ENCODE measurements at places on chromosomes 7 and 10.

- no peak for DNase-seq
Measured at GRCh38 chr10:103748020-103748419, 107.4 kb downstream of the SH3PXD2A start.

DNA sequence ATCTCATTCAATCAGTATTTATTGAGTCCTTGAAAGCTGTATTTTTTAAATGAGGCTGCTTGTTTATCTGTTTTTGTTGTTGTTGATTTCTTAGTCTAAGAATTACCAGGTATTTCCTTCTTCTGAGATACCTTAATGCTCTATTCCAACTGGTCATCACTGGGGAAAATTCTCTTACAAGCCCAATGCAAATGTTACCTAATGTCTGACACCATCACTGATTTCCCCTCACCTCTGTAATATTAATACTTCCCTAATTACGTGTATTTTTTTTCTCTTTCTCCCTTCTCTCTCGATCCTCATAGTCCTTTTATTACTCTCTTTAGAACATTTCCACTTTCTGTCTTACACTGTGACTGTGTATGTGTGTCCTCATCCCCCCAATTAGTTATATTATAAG lies 13.9 kb downstream of the HDAC9 start:
- no peak for DNase-seq

DNA sequence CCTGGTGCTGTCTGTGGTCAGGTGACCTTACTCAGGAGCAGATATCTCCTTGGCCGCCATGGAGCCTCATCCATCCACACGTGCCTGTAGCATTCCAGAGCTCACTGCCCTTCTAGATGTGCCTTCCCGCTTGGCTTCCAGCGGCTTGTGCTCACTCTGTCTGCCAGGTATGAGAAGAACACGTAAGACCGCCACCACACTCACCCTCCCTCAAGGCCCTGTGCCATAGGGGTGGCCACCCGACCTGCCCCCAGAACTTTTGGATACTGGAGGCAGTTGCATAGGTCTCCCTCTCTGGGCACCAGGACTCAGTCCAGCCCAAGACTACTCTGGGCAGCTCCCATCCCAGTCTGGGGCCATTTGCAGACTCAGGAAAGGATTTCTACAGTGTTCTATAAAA lies 4.1 kb downstream of the MARVELD1 start:
- DNase-seq = no peak

DNA sequence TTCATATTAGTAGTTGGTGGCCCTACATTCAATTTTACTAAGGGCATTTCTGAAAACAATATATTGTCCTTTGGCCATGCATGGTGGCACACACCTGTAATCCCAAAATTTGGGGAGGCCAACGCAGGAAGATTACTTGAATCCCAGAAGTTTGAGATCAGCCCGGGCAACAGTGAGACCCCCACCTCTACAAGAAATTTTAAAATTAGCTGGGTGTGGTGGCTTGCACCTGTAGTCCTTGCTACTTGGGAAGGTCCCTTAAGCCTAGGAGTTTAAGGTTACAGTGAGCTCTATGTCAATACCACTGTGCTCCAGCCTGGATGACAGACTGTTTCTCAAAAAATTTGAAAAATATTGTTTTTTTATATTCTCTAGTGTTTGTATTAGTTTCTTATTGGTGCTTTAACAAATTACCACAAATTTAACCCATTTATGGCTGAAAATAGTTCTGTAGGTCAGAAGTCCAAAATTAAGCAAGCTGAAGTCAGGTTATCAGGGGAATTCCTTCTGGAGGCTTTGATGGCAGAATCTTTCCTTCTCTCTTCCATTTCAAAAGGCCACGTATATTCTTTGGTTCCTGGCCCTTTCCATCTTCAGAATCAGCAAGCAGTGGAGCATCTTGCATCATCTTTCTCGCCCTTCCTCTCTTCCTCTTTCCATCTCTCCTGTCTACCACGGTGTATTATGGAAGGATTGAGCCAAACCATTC lies 12.4 kb downstream of the CBX3 start:
- no peak for DNase-seq

DNA sequence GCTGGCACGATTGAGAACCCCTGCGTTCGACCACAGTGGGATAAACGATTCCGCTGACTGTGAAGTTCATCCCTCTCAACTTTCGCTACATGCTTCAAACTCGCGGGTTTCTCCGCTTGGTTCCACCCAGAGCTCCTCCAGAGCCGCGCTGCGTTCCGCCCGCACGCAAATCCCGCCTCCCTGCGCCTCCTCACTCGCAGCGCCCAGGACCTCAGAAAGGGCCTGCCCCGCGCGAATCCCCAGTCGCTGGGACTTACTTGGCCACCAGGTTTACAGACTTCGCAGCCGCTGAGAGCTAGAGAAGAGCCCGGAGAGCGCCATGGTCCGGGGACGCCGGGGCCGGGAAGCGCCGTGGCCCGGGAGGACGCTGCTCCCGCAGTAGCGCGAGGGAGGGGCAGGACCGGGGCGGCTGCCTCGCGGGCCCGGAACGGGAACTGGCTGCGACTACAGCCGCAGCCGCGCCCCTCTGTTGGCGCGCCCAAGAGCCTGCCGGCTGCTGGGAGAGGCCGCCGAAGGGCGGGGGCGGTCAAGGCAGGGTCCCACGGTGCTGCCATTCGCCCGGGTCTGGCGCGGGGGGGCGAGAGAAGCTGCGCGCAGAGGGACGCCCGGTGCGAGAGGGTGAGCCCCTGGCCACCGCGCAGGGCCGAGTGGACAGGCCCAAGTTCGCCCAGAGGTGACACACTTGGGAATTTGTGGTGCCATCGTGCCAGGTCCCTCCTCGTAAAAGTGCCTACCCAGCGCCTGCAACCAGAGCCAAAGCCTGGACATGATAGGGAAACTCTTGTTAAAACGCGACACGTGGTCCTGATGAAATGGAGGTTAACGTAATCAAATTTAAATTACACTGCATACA lies at the start of gene NOD1:
TSS of gene NOD1 (minus strand) at position 436 of the 853 bp plus-strand sequence. CDS start 21,863 bp downstream, outside the sequence.
- DNase-seq = peak; percentile 37

- no peak for DNase-seq
Measured at GRCh38 chr10:18429335-18429734, 222.1 kb downstream of the NSUN6 start.

- no peak for DNase-seq
Measured at GRCh38 chr10:113613427-113613826, 50.4 kb downstream of the NRAP start.

DNA sequence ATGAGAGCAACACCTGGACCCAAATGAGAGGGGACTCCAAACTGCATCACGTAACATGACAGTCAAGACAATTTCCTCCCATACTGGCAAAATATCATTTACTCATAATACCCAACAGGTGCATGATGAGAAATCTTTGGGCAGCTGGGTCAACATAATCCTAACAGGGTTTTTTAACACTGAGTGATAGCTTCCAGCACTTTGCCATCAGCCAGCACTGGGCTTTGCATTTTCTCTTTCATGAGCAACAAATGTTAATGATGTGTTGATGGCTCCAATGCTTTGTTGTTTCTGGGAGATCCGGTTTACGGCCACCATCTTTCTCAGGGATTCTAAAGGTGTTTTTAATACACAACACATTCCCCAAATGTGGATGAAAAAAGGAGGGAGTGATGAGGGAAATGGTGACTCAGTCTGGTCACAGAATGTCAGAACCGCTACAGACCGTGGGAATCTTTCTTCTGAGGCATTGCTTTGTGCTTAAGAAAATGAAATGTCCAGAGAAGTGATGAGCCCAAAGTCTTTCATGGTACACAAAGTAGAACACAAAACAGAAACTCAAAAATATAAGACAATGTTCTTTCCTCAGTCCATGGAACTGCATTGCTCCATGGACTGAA lies 705.7 kb upstream of the IGFBP3 start:
- DNase-seq = no peak

DNA sequence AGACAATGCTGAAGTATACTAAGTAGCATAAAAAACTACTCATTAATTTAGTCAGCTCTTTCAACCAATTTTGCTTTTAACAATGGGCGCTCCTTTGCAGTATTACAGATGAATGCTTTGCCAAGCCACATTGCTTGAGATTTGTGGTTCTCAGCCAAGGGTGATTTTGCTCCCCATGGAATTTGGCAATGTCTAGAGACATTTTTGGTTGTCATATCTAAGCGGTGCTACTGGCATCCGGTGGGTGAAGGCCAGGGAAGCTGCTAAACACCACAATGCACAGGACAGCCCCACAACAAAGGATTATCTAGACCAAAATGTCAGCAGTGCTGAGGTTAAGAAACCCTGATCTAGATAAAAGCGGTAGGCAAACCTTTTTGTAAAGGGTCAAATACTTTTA lies 112.0 kb downstream of the UBE2H start:
- DNase-seq = no peak

DNA sequence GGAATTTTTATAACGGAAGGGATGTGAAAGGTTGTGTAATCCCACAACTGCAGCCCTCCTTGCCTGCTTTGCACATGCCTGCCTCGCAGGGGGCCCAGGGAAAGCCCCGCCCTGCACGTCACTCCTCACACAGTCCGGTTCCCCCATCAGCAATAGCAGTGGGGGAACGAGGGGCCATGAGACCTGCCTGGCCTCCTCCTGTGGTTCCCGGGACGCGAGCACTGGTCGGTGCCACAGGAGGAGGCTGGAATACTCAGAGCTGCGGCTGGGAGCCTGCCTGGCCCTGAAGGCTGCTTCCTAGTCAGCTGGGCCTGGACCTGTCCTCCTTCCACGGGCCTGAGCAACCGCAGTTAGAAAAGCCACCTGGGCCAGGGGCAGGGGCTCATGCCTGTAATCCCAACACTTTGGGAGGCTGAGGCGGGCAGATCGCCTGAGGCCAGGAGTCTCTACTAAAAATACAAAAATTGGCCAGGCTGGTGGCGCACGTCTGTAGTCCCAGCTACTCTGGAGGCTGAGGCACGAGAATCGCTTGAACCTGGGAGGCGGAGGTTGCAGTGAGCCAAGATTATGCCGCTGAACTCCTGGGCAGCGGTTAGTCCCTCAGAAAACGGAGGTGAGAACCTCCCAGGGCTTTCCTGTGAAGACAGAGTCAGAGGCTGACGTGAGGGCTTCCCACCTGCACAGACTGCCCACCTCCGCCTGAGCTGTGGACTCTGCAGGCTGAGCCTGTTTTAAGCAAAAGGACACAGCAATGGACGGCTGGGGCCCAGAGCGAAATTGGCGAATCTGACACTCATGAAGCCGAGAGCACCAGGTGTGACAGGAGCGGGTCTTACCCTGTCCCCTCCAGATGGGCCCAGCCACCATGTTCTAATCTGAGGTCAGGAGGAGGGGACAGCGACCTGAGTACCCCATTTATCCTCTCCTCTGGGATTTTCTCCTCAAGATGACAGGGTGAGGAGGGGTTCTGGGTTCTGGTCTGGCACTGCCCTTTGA lies 52.9 kb downstream of the VIPR2 start:
- no peak for DNase-seq

DNA sequence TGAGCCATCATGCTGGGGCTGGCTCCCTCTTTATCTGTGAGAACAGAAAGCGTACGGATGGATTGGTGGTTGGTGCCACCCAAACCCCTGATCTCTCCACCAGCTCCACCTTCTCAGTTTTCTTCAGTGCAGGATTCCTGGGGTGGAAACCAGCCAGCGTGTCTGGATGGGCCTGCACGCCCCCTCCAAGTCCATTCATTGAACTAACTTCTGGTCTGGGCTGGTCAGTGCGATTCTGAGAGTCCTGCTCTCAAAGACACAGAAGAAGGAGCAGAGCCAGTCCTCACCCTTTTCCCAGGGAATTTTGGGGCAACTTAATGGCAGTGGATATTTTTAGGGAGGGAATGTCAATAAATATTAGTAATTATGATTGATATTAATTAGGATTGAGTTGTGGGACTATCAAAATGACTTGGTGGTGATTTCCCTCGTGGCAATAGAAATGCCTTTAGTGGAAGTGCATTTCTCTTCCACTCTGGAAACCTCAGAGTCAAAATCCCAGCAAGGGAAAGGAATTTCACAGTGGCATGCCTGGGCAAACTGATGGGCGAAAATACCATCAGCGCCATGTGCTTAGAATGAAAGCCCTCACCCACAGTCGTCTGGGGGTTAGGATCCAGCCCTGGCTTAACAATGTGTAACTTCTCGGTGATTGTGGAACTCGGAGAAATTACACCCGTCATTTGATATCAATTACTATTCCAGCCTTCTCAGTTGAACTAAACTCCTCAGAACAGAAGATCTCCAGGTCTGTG lies 69.3 kb upstream of the EEPD1 start:
- no peak for DNase-seq

GRCh38 chr10:88879534-88880281 lies at the start of gene STAMBPL1:
Gene STAMBPL1, plus strand, starts transcription at chr10:88880245. Its CDS starts 21,464 bp downstream, at chr10:88901709.
- DNase-seq = peak; percentile 54

DNA sequence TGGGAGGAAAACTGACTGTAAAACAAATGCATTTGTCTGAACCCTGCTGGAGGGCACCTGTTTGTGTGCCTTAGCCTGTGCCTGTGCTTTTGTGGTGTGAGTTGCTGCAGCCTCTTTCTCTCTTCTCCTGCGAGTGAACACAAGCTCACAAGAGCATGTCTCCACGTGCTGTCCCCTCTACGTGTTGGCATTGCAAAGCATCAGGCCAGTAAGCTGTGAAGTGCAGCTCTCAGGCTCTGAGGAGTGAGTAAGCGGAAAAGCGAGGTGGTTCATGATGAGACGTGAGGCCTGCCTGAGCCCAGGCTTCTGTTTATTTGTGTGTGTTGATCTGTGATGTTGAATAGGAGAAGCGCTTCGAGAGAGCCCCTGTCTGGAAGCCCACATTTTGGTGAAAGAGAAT lies 85.6 kb upstream of the PDCD4 start:
- no peak for DNase-seq

DNA sequence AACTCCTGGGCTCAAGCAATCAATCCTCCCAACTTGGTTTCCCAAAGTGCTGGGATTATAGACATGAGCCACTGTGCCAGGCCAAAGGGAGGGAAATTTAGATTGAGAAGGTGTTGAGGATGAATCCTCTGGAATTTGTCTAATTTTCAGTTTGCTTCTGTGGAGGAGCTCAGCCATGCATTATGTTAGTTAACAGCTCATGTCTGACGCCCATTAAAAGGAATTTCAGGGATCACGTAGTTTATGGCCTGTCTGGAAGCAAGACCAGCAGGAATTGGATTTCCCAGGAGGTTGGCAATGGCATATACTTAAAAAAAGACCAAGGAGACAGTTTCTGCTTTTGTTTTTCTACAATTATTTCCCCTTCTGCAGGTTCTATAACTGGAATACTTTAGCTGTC lies 165.7 kb downstream of the OTUD1 start:
- no peak for DNase-seq

- no peak for DNase-seq
Measured at GRCh38 chr7:74525881-74526280, 72.2 kb downstream of the GTF2IRD1 start.

DNA sequence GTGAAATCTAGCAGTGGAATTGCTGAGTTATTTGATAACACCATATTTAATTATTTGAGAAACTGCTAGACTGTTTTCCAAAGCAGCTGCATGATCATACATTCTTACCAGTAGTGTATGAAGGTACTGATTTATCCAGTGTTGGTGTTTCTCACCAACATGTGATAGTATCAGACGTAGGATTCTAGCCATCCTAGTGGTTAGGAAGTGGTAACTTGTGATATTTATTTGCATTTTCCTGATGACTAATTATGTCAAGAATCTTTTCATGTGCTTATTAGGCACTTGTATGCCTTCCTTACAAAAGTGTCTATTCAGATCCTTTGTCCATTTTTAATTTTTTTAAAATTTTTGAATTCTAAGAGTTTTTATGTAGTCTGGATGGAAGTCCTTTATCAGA lies 54.2 kb upstream of the PLXDC2 start:
- no peak for DNase-seq
